ENCODE measurements at places on chromosomes 12 and 14. TPM values are rescaled to one million over a fixed set of nuclear protein-coding genes. Genes with fewer than 3 reads are reported as not detected.

DNA sequence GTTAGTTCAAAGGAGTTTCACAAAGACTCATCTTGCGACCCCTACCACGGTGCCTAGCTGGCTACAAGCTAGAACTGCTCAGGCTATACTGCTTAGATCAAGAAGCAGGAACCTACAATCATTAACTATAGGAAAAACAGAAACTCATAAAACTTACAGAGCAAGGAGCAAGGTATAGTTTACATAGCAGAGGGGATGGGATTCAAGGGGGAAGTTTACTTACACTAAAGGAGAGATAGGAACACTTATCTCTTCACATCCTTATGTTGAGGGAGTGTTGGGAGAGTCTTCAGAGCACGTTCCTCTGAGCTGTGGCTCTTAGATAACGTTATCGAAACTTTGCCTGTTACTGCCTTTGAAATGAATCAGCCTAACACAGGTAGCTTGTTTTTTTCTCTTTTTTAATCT is 58.1 kb downstream of the FSCB start:
- DNase-seq: no peak

DNA sequence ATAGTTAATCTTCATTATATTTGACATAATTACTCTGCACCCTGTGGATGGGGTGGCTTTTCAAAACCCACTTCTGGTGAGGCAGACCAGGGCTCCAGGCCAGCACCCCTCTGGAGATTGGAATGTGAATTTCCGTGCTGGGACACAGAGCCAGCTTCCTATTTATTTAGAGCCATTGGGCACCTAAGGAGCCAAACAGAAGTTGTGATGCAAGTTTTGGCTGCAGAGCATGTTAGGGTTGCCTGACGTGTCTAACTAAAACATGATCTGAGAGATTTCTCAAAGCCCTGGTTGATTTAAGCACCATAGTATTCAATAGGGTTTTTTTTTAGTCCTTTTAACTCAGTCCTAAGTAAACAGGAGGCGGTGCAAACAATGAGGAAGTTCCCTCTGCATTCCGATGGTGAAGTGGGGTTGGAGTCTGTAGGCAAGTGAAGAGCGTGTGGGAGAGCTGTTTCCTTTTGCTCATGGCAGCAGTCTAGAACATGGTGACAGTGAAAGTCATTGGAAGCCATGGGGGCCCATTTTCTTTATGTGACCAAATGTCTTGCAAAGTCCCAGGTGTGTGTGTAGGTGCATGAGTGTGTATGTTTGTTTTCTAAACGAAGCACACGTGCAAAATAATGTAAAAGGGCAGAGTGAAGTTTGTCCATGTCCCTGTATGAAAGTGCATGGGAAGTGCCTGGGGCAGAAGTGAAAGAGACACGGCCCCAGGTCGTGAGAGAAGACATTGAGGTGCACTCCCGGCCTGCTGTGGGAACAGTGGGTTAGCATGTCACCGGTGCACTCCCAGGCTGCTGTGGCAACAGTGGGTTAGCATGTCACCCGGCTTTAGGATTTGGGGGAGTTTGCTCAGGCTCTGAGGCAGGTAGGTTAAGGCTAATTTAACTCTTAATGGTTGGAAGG is 117.7 kb downstream of the PRKCH start:
- peak; percentile 79 for DNase-seq

The NRL gene
- 2.5 TPM for total RNA-seq

GRCh38 chr12:52721838-52722470 is 18.6 kb upstream of the KRT77 start:
- no peak for DNase-seq

DNA sequence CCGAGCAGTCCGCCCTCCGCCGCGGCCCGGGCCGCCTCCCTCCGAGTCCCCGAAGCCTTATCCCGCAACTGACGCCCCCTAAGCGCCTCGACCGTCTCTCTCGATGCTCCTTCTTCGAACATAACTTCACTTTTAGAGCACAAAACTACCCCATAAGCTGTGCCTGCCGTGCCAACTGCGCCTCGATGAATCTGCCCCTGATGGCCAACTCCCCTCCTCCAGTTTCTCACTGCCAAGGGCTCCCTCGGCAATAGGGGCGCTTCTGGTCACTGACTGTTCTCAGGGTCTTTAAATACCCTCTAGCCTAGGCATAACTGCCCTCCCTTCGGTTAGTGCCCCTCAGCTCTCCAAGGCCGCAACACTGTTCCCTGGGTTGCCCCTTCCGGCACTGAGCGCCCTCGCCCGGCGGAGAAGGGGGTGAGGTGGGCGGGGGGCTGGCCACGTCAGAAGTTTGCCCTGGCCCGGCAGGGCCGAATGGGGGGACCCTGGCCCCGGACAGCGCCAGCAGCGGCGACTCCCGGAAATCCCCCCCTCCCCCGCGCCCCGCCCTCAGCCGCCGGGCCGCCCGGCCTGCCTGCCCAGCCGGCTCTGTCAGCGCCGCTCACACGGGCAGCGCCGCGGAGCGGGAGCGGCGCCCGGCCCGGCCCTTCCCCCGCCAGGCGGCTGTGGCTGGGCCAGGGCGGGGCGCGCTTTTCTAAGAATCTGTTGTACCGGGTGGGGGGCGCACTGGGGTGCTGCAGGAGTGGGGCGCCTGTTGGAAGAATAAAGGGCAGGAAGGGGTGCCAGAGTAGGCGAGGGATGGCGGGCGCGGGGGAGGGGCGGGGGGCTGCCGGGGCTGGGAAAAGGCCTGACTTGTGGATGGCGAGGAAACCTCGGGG is 10.6 kb downstream of the RARG start:
- DNase-seq: peak; percentile 50

DNA sequence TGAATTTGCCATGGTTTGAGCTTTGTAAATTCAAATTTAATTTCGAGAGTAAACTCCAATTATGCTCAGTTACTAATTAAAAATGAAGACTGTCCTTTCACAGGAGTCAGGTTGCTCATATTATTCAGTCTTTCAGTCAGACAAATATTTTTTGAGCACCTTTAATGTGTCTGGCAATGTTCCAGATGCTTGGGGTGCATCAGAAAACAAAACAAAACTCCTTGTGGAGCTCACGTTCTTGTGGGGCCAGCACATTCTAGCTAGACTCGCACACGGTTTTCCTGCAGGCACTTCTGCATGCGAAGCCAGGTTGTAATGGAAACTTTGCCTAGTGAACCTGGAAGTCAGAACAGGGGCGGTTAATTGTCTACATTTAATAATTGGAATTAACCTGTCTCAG is 64.0 kb upstream of the ATF1 start:
- no peak for DNase-seq

DNA sequence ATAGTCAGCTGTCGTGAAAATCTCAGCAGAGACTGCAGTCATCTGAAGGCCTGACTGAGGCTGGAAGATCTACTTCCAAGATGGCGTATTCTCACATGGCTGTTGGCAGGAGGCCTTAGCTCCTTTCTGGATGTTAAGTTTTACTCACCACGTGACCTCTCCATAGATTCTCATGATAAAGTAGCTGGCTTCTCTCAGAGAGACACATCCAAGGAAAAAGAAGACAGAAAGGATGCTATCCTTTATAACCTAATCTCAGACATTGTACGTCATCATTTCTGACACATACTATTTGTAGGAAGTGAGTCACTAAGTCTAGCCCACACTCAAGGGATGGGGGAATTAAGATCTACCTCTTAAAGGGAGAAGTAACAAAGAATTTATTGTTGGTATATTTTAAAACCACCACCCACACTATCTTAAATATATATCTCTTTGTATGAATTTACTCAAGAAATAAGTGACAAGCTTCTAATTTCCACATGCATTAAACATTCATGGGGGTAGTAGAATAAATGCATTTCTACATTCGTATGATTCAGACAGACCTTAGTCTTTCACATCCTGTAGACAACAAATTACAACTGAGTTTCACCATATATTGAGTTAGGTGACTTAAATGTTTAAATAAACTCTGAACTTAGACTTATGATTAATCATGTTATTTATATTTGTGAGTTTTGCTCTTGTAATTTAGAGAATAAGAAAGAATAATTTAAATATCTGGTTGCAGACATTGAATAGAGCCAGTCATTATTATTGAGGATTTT is 411.0 kb downstream of the LRIG3 start:
- DNase-seq: peak; percentile 61

Data from SK-MEL-5 (cell line).